Activated T-cell treated with anti-CD3 and anti-CD28 coated beads, Interleukin-2, amount 50 U/mL, for 4 hours (primary cell): ENCODE measurements at places on chromosomes 6 and 20. TPM values are rescaled to one million over a fixed set of nuclear protein-coding genes. Genes with fewer than 3 reads are reported as not detected.

Gene BEND6
- total RNA-seq, result 0.05 TPM

Gene DEFB119
- not detected for total RNA-seq

Gene KIF25
- total RNA-seq, result not detected

Gene ZNF165
- total RNA-seq, result 2.0 TPM

Gene OGFRL1
- 3.0 TPM for total RNA-seq

Gene LY6G6F
- not detected for total RNA-seq

Gene SMLR1
- total RNA-seq, result not detected

Gene TUBB2B
- total RNA-seq, result 0.73 TPM

Gene PI16
- not detected for total RNA-seq

Gene HCK
- 0.13 TPM for total RNA-seq

Gene NTSR1
- not detected for total RNA-seq

Gene PDE7B
- total RNA-seq, result not detected

Gene HSF2
- total RNA-seq, result 19.1 TPM

DNA sequence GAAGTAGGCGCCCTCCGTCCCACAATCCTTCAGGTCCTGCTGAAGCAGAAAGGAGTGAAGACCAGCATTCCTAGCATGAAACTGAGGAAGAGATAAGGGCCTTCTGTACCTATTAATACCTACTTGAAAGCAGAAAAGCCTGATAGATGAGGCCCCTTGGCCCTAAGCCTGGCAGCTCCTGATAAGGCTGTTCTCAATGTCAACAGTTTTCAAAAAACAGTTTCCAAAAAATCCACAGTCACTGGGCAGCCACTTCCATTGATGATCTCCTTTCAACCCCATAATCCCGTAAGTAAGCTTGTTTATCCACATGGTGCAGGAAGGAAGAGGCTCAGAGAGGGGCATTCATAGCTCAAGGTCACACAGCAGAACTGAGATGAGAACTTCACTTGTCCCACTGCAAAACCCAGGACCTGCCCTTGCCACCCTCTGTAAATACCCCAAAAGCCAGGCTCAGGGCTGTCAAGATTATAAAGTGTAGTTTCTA lies 2.8 kb upstream of the E2F1 start:
- no peak for DNase-seq

DNA sequence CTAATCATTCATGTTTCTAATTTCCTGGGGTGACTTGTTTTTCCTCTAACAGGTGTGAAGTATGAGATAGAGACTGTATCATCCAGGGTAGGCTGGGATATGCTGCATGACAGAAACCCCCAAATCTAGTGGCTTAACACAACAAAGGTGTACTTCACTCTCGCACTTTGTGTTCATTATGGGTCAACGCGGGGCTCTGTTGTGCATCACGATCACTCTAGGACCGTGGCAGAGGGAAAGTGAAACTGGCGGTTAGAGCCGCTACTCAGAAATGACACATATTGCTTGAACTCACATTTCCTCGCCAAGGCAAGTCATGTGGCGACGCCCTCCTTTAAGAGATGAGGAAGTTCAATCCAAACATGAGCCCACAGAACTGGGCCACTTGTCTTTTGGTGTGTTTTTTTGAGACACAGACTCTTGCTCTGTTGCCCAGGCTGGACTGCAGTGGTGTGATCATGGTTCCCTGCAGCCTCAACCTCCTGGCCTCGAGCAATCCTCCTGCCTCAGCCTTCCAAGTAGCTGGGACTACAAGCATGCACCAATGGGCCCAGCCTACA lies 41.3 kb downstream of the PCNA start:
- DNase-seq, result peak; percentile 63

- DNase-seq, result no peak
Observed at GRCh38 chr20:13683833-13684232, 45.1 kb upstream of the TASP1 start.

GRCh38 chr20:42516692-42517091 lies 673.0 kb downstream of the PTPRT start:
- DNase-seq, result no peak

DNA sequence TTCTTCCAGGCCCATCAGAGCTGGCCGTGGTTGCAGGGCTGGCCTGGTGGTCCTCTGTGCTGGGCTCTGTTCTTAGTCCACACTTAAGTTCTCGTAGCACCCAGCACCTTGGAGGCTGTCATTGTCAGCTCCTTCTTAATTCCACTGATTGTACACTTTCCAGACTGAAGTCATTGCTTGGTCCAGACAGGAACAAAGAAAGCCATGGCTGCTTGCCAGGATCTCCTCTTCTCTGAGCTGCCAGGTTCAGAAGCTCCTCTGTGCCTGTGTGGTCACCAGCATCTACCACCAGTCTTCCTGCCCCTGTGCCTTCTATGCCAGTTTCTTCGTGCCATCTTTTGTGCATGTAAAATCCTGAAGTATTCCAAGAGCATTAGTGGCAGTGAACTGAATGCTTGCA lies 39.5 kb upstream of the PCMTD2 start:
- DNase-seq, result no peak

DNA sequence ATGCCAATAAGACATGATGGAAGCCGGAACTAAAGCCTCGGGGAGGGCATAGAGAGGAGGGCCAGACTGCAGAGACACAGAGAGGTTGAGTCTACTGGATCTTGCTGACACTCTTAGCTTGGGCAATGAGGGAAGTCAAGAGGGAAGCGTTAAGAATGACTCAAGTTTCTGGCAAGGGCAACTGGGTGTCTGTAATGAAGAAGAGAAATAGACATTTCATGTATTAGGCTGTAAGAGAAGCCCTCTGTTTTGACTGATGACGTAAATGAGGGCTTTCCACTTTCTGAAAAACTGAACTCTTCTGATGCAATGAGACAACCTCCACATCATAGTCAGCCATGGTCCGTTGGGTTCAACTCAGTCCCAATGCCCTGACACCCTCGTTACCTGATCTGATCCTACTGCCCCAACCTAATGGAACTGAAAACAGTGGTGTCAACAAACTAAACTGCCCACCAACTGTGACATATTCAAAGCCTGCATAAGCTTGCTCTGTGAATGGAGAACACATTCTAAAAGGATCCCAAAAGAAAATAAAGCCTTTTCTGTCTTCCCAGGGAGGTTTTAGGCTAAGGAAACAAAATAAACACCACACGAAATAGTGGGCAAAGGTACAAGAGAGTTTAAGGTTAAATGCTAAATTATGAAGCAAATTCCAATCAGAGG lies 45.8 kb upstream of the PNRC1 start:
- no peak for DNase-seq

- no peak for DNase-seq
Observed at GRCh38 chr6:73569121-73569520, 48.3 kb upstream of the EEF1A1 start.

DNA sequence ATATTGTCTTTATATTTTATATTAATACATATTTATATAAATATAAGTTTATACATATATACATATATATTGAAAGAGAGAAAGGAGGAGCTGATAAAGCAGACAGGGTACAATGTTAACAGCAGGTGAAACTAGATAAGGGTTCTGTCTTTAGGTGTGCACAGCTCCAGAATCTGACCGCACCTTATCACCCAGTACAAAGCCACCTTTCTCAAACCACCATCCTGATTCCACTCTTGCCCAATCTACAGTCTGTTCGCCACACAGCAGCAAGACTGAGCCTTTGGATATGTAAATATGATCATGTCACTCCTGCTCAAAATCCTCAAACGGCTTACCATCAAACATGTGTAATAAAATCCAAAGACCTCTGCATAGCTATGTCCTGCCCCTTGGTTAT lies 34.7 kb upstream of the ASCC3 start:
- no peak for DNase-seq

GRCh38 chr6:135046912-135047311 lies 7.7 kb downstream of the HBS1L start:
- no peak for DNase-seq

DNA sequence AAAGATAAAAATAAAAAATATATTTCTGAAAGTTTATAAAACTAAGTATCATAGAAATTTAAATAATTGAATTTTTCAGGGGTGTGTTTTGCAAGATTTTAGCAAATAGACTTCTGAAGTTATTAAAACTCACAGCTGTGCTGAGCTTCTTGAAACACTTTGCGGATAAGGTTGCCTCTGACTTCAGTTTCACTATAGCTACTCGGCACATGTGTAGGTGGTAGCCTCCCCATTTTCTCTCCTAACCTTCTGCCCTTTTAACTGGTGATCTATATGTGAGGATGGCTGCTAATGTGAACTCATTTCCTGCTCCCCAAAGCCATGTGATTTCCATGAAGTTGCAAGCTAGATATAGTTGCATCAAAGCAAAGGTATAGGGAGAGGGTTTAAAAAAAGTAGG lies 129.3 kb upstream of the STMND1 start:
- no peak for DNase-seq

DNA sequence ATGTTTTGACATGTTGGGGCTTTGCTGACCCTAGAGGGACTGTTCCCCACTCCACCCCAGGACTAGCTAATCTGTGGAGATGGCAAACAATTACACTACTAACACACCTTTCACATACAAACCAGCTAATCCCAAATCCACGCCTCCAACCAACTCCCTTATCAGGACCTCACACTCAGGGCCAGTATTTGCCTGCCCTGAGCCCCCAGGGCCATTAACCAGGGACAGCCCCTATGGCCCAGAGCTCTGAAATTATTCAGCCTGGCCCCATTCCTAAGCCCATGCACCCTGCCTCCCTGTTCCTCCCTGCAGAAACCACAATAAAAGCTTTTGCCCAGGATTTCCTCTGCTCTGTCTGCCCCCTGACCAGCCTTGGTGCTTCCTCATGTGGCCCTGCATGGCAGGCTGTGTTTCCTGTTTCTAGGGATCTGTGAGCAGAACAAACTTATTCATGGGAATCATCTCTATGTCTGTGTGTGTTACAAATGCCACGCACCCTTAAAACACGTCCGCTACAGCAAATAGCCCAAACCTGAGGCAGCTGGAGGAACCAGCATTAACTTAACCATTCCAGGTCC lies 121.2 kb downstream of the PXDC1 start:
- no peak for DNase-seq

GRCh38 chr20:63259734-63260460 lies 5.6 kb upstream of the NKAIN4 start:
- DNase-seq, result no peak

DNA sequence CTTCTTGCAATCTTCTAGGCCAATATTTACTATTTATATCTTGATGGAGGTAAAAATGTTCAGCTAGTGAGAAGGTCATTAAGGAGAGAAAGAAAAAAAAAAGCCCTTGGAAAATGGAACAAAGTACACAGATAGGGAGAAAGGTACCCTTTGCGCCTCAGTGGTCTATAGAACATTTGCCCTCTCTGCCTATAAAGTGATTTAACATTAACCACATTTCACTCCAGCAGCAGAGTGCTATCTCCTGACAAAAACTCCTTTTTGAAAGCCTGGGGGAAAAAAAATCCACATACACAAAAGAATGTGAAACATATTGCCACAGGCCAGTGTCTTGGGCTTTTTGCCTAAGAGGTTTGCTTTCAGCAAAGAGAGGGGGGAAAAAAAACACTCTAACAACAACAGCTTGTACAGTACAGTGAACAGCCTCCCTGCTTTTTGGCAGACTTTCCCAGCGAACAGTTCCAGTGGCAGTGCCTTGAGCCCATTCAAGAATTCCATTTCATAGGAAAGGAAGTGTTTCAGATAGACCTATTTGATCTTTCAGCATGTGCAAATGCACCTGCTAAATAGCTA lies 695 bp downstream of the ARHGAP18 start:
- no peak for DNase-seq

- no peak for DNase-seq
Observed at GRCh38 chr6:66321017-66321416, 614.0 kb upstream of the EYS start.

- no peak for DNase-seq
Observed at GRCh38 chr6:158322724-158323560, 10.7 kb downstream of the TULP4 start.

GRCh38 chr6:35590622-35591066 lies 77.9 kb upstream of the TULP1 start:
- DNase-seq, result no peak

DNA sequence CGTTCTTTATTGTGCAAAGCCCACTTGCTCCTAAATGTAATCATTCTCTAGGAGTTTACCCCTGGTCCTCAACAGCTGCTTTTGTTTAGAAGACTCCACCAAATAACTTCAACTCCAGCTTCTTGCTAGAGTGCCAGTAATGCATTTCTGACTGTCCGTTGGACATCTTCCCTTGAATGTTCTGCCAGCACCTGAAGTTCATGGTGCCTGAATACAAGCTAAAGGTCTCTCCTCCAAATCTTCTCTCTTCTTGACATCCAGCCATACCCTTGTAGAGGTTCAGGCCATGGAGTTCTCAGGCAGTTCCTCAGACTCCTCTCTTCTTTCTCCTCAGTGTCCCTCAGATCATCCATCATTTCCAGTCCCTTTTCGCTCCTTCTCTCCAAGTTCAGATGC lies 21.7 kb downstream of the PHACTR2 start:
- no peak for DNase-seq

- no peak for DNase-seq
Observed at GRCh38 chr6:163338671-163339405, 75.7 kb upstream of the QKI start.

DNA sequence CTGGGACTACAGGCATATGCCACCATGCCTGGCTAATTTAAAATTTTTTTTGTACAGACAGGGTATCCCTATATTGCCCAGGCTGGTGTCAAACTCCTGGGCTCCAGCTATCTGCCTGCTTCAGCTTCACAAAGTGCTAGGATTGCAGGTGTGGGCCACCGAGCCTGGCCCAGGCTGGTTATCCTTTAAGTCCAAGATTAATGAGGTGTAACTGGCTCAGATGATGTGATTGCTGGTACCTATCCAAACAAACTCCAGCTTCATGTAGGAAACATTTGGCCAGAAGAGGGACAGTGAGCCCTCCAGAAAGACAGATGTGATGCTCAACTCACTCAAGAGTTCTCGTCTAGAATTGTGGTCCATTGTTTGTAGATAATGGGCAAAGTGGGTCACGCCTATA lies 9.2 kb upstream of the ZNF318 start:
- DNase-seq, result no peak

DNA sequence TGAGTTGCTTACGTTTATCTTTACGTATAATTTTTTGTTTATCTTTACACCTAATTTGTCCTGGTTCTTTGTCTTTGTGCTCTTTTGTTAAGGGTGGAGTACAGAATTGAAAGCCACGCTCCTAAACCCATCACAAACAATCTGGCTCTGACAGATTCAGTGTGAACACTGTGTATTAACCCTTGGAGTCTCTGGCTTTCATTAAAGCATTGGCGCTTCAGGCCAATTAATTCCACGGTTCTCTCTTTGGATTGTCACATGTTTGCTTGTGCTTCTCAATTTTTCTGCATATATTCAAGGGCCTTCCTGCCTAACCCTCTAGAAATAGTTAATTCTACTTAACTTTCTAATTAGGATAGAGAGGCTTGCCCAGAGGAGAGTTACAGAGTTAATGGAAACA lies 38.6 kb downstream of the NKX2-4 start:
- no peak for DNase-seq

GRCh38 chr6:15386110-15386755 lies 140.4 kb downstream of the JARID2 start:
- no peak for DNase-seq

- no peak for DNase-seq
Observed at GRCh38 chr6:4466769-4467480, 309.3 kb upstream of the CDYL start.

DNA sequence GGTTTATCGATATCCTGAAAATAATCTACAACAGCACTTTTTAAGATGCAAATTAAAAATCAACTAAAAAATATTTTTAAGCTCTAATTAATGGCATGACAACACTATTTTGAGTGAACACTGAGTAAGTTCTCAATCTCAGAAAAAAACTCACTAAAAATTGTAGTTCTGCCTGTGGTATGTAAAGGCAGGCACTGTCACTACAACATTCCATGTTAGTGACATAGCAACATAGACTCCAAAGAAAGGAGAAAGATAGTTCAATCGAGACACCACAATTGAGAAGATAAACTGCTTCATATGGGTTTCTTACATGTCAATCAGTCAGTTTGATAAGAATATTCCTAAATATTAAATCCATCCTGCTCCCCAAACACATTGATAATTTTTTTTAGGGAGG lies 38.0 kb downstream of the COL12A1 start:
- DNase-seq, result no peak
